ENCODE measurements at places on chromosomes 16 and 17.

DNA sequence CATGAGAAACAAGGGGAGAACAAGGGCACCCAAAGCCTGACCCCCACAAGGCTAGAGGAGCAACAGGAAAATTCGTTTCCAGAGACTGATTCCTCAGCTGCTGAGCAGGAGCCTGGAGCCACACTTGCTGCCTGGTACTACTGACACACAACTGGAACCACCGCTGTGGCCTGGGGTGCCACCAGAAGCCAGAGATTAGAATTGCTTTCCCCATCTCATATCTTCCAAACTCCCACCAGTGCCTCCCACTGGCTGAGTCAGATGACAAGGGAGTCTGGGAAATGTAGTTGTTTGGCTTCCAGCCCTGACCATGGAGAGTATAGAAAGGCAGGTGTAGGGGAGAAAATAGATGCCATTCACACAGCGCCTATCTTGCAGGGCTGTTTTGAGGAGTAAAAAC, 4.1 kb upstream of the TMEM11 start:
- peak; percentile 14 for DNase-seq

GRCh38 chr16:28494121-28494851, at the start of gene APOBR:
Gene APOBR, plus strand, starts transcription at chr16:28494643. Its CDS starts 39 bp downstream, at chr16:28494682.
- peak; percentile 76 for DNase-seq

DNA sequence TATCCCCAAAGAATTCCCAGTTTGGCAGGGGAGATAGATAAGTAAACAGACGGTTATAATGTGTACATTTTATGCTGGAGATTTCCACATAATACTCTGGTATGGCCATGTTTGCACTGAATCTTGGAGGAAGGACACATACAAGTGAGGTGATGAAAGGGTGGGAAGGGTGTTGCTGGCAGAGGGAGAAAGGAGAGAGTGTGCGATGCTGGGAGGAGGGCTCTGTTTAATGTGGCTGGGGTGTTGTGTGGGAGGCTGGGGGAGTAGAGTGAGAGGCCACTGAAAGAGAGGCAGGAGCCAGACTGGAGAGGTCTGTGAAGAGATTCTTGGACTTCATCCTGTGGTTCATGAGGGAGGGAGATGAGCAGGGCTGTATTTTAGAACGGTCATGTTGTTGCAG, 87.6 kb downstream of the SPACA3 start:
- DNase-seq, result no peak

DNA sequence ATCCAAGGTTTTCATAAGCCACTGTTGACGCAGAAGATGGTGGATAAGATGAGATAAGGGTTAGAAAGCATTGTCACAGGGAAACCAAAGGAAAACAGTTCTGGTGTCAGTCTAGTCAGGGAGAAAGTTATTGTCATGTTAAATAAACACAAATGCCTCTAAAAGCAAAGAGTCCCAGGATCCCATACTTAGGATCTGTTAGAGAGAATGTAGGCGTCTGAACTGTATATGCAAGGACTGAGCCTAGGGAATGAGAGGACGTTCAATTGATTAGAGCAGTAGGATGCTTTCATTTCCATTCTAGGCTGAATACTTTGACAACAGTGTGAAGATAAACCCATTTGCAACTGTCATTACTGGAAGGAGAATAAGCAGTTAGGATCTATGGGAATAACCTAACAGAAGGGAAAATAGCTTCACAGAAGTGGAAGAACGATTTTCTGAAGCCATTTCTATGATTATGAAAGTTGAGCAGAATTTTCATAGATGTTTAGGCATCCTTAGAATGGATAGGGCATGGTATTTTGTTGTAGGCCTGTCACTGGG, 1149.1 kb upstream of the CDH8 start:
- no peak for DNase-seq

DNA sequence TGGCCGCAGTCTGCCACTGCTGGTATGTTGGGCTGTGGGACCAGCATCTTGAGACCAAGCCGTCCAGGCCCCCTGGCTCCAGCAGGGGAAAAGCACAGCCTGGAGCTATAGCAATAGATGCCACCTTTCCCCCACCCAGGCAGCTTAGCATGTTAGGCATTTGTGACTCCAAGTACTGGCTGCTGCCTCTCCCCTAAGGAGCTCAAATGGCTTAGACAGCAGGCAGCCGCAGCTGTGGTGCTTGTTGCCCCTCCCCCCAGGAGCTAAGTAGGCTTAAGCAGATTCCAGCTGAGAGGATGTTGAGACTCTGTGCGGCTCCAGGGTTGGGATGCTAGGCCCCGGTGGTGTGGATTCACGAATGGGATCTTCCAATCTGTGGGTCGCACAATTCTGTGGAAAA, 88.8 kb upstream of the ANKFN1 start:
- DNase-seq, result no peak

DNA sequence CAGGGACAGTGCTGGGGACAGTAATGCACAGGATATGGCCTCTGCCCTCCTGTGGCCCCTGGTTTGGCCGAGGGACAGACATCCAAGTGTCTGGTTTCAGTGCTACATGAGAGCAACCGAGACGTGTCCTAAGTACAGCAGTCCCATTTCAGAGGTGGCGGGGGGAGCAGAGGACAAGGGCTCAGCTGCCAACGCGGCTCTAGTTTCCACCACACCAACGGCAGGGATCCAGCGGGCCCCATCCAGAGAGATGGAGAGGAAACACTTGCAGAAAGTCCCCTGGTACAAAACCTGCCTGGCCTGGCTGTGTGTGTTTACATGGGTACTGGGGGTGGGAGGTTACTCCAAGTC, 125.8 kb upstream of the SMURF2 start:
- DNase-seq, result no peak

GRCh38 chr16:4860727-4861342, 13.6 kb downstream of the UBN1 start:
- DNase-seq, result no peak

GRCh38 chr17:79840989-79841286, 1.7 kb upstream of the CBX4 start:
- no peak for DNase-seq

- peak; percentile 49 for DNase-seq
These were observed 23.4 kb downstream of the RBL2 start for GRCh38 chr16:53457670-53458069.

GRCh38 chr17:80790021-80790765, 201.4 kb upstream of the CHMP6 start:
- DNase-seq, result no peak

GRCh38 chr17:41796121-41796895, 9.8 kb upstream of the JUP start:
- DNase-seq, result no peak

- no peak for DNase-seq
These were observed 98.6 kb downstream of the CDH8 start for GRCh38 chr16:61937646-61938045.

DNA sequence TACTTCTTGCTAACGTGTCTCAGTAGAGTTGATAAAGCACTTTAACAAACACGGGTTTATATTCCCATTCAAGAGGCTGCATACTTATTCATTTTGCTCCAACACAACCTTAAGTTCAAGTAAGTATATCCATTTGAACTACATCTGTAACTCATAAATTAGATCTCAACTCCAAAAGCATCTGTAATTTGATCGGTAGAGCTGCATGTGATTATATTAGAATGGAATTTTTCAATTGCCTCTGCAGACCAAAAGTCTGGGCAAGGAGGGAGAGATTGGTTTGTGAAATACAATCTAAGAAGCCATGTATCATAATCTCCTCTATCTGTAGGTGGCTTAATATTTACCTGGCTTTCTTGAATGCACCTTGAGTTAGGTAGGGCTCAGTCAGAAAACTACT, 371.0 kb downstream of the RBFOX1 start:
- DNase-seq, result no peak

DNA sequence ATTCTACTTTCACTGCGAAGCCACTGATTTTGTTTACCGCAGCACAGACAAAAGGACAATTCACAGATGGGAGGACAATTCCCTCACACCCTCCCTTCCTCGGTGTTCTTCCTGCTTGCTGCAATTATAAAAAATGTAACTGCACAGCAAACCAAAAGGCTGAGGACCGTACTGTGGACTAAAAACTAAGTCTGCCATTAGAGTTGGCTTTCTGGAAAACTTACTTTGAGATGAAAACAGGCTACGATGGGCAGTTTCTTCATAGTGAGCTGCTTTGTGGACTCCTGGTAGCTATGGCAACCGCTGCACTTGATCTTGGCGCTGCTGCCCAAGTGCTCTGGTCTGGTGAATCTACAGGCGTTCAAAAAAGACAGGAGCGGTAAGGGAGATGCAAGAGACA, 35.2 kb downstream of the USP22 start:
- DNase-seq, result no peak

GRCh38 chr16:88531346-88531745, 38.9 kb upstream of the ZC3H18 start:
- DNase-seq, result no peak

- DNase-seq, result no peak
These were observed 5.8 kb upstream of the GSE1 start for GRCh38 chr16:85607321-85607765.

GRCh38 chr17:48213797-48214196, 106.2 kb downstream of the SNX11 start:
- no peak for DNase-seq

DNA sequence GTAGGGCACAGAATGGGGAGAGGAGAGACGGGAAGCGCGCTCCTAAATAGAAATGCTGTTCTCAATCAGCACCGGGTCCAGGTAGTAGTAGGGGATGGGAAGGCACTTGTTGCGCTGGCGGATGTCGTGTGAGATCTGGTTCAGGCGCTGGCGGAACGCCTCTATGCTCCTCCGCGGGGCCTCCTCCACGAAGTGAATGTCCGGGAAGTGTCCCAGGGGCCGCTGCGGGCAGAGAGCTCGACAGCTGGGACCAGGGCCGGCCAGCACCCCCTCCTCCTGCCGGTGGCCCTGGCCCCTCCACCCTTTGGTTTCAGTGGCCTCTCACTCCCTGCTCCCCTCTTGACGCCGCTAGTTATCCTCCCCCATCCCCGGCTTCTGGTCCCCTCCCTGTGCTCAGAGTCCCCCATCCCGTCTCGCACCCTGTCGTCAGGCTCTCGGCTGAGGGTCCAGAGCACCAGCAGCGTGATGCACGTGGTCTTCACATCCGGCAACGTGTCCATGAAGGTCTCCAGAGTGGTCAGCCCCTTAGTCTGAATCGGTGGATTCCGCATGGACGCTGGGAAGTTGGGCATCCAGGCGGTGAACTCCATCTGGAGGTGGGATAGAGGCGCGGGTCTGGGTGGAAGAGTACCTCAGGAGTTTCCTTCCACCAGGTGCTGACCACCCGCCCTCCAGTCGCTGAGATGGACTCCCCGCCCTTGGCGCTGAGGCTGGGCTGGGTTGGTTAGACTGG, 14.6 kb downstream of the ALOX12B start:
- no peak for DNase-seq

DNA sequence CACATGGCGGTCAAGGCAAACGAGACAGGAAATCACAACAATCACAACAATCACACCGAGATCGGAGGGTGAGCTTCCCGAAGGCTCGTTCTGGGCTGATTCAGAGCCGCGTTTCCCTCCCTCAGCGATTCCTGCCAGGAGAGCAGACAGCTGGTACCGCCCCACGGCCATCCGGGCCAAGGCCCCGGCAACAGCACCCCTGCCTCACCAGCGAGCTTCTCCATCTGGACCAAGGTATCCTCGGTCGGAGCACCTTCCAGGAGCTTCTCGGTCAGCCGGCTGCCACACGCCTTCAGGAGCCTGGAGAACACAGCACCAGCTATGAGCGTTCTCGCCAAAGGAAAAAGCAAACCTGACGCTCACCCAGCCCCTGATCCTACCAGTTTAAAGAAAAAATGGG, 15.2 kb upstream of the PLD6 start:
- DNase-seq, result no peak

DNA sequence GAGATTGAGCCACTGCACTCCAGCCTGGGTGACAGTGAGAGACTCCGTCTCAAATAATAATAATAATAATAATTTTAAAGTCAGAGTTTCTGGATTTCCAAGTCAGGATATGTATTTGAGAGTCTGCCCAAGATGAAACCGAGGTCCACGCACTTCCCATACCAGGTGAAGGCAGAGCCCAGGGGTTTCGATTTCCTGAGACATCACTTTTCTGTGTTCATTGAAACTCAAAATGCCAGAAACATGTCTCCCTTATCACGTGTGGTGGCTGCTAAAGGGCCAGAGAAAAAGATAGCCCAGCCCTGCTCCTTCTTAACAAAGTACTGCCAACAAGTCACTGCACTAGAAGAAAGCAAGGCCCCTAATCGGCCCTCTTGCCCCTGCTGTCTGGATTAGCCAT, 9.8 kb upstream of the RNF157 start:
- no peak for DNase-seq

DNA sequence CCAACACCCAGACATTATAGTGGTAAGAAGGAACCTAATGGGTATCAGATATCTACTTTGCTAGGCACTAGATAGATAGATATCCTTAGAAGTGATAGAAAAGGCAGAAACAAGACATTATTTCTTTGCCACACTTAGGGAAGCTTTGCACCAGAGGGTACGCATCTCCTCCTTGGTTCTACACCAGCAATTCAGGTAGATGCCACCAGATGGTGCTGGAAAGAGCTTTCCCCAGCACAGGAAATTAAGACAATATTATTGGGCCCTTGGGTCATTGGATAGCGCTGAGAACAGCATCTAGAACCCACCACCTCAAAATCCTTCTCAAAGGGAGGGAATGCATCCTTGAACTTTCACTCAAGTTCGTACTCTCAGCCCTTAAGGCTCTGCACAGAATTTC, 173.8 kb upstream of the CCL2 start:
- DNase-seq, result no peak

DNA sequence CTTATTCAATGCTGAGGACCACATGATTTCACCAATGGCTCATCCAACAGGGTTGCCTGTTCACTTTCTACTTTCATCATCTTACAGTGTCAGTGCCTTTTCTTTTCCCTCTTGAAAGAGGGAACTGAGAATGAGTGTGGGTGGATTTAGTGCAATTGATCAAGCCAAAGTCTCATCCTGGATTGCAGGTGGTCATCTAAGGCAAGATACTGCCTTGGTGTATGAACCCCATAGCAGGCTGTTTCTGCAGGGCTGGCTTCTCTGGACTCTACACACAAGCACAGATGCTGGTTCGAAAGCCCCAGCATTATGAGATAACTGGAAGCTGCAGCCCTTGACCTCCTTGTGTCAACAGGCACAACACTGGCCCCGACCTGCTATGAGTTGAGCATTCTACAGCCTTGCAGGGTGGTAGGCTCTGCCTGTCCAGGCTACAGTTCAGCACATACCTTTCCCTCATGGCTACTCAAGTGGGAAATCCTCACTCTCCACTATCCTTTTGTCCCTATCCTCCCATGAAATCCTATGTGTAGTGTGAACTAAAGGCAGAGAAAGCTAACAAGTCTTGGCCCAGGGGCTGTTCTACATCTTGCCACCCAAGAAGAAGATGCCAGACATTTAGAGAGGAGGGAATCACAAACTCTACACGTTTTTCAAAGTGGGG, 358.7 kb downstream of the SLC39A11 start:
- DNase-seq, result no peak

GRCh38 chr17:1486802-1487695, 5.4 kb downstream of the MYO1C start:
- peak; percentile 39 for DNase-seq

DNA sequence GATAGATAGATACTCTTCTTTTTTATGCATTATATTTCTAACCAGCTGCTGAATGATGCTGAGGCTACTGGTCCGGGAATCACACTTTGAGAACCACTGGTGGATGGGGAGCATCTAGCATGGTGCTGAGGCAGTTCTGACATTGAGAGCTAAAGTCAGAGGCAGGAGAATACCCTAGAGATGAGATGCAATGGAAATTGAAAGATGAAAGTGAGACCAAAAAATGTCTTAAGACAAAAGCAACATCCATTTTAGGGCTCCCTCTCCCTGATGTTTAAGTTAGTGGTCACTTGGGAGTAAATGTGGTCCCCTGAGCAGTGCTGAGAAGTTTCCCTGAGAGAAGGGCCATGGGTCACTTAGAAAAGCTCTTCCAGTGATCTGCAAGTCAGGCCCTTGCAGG, 6.8 kb downstream of the PCTP start:
- no peak for DNase-seq

All from stimulated activated CD4-positive, alpha-beta T cell treated with anti-CD3 and anti-CD28 coated beads, Interleukin-12 subunit alpha, Interleukin-12 subunit beta, amount 100 ng/mL, for 24 hours (primary cell).